ENCODE measurements at places on chromosomes 1 and 21. TPM values are rescaled to one million over a fixed set of nuclear protein-coding genes. Genes with fewer than 3 reads are reported as not detected.

UBE2U gene
- not detected for total RNA-seq

CELA2B gene
- total RNA-seq: not detected

RNU1-4 gene
- total RNA-seq: under 0.01 TPM

GRHL3 gene
- not detected for total RNA-seq

All from transverse colon (tissue), 4 donors.